ENCODE measurements at places on chromosomes 6 and 20.
A peak's percentile ranks its signal among the peaks of the same experiment; 100 is the strongest.

- H3K36me3 ChIP-seq, result no peaks in the 10 kb centered on the region
- no peaks in the 10 kb centered on the region for H3K27me3 ChIP-seq
- DNase-seq, result no peak
Measured at GRCh38 chr20:50456452-50457324, 53.5 kb upstream of the PTPN1 start.

GRCh38 chr6:160279850-160280249 is 21.2 kb upstream of the SLC22A2 start:
- no peak overlapping the region for H3K4me3 ChIP-seq
- no peaks in the 10 kb centered on the region for H3K4me1 ChIP-seq
- no peaks in the 10 kb centered on the region for H3K27me3 ChIP-seq
- no peak for DNase-seq
- H3K36me3 ChIP-seq, result no peaks in the 10 kb centered on the region

DNA sequence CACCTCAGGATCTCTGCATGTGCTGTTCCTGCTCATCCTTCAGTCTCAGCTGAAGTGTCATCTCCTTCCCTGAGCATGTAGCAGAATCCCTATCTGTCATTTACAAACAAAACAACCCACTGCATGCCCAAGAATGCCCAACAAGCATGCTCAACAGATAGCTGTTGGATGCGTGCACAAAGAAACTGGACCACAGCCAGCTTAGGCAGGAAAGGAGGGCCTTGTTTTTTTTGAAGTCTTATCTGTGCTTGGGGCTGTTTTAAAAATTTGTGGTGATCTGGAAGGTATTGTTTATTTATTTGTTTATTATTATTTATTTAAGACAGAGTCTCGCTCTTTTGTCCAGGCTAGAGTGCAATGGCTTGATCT is 18.5 kb upstream of the SLC16A10 start:
- H3K4me3 ChIP-seq, result no peak overlapping the region
- DNase-seq, result no peak
- no peaks in the 10 kb centered on the region for H3K4me1 ChIP-seq
- H3K27me3 ChIP-seq, result no peaks in the 10 kb centered on the region

- H3K27me3 ChIP-seq, result no peaks in the 10 kb centered on the region
- DNase-seq, result no peak
- H3K36me3 ChIP-seq, result no peaks in the 10 kb centered on the region
- no peak overlapping the region for H3K27ac ChIP-seq
- H3K4me1 ChIP-seq, result no peaks in the 10 kb centered on the region
Measured at GRCh38 chr6:134714679-134715078, 235.2 kb downstream of the ALDH8A1 start.

GRCh38 chr6:27043244-27043643 is 204.3 kb upstream of the PRSS16 start:
- no peaks in the 10 kb centered on the region for H3K36me3 ChIP-seq
- H3K4me1 ChIP-seq, result no peaks in the 10 kb centered on the region
- no peak for DNase-seq
- no peak overlapping the region for H3K27ac ChIP-seq
- H3K4me3 ChIP-seq, result no peak overlapping the region

GRCh38 chr6:158213925-158214674 is 46.0 kb downstream of the GTF2H5 start:
- no peak overlapping the region for H3K4me3 ChIP-seq
- DNase-seq, result peak; percentile 71
- H3K4me1 ChIP-seq, result no peaks in the 10 kb centered on the region
- no peaks in the 10 kb centered on the region for H3K36me3 ChIP-seq
- no peaks in the 10 kb centered on the region for H3K27me3 ChIP-seq

DNA sequence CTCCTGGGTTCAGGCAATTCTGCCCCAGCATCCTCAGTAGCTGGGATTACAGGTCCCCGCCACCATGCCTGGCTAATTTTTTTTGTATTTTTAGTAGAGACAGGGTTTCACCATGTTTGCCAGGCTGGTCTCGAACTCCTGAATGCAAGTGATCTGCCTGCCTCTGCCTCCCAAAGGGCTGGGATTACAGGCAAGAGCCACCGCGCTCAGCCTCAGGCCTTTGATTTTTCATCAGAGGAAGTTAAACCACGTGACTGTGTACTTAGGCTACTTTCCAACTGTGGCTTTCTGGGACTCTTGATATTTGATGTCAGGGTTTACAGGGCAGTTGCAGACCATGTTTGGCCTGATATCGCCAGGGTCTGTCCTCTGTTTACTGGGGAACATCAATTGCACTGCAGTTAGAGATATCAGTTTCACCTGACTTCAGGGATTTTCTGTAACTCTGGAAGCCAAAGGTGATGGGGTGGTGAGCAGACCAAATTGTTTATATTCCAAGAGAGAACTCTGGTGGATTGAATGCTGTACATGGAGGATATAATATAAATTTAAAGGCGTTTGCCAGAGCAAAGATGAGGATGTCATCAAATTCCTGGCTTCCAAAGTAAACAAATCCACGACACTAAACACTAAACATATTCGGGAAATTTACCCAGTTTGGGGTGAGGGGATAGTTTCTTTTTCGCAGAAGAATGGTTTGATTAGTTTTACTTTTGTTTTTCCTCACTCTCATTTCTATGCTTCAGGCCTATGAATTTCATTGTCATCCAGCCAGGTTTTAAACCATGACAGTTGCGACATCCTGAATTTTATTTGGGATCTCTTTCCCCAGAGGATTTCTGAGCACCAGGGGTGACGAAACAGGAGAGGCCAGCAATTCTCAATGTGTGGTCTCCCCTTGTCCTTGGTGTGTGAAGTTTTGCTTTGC is 4.2 kb downstream of the PSMF1 start:
- H3K27me3 ChIP-seq, result no peaks in the 10 kb centered on the region
- no peak overlapping the region for H3K4me3 ChIP-seq
- peaks cover 23% of the 10 kb centered on the region for H3K4me1 ChIP-seq
- peak; percentile 75 for DNase-seq
- peaks cover 12% of the 10 kb centered on the region for H3K36me3 ChIP-seq

DNA sequence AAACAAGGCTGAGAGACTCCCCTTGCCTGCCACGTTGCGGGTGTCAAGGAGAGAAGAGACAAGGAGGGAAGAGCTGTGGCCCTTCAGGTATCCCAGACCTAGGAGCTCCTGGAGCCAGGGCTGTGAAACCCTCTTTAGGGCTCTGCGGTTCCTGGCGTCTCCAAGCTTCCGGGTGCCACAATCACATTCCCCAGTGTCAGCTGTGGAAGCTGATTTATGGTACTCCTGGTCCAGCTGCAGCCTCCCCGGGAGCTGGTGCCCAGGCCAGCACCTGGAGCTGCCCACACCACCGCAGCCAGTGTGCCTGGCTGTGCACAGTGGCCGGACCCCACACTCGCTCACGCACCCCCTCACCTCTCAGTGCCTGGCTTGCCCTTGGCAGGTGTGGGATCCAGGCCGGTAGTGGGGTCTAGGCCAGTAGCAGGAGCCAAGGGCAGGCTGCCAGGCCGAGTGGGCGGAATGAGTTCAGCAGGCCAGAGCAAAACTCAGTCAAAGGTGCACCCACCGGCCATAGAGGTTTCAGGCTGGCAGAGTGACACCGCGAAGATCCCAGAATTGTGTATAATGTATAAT is 58.9 kb upstream of the L3MBTL3 start:
- H3K36me3 ChIP-seq, result no peaks in the 10 kb centered on the region
- H3K4me3 ChIP-seq, result no peak overlapping the region
- no peaks in the 10 kb centered on the region for H3K27me3 ChIP-seq

DNA sequence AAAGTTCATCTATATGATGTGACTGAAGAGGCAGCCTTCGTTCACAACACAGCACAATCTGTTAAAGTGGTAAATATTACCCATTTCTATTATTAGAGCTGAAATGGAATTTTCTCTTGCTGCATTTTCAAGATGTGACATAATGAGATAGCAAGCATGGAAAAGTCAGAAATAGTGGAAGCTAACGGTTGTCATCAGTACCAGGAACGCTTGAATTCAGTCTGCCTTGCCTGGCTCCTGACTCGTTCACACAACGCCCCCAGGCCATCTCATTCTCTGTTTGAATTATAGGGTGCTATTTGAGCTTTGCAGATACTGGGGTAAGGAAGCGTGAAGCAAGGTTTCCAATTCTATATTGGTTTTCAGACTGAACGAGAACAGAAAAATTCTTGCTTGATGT is 116.5 kb upstream of the MAP3K7 start:
- no peak for DNase-seq
- H3K4me1 ChIP-seq, result no peaks in the 10 kb centered on the region
- H3K27ac ChIP-seq, result no peak overlapping the region
- no peaks in the 10 kb centered on the region for H3K36me3 ChIP-seq
- H3K4me3 ChIP-seq, result no peak overlapping the region
- H3K27me3 ChIP-seq, result no peaks in the 10 kb centered on the region

DNA sequence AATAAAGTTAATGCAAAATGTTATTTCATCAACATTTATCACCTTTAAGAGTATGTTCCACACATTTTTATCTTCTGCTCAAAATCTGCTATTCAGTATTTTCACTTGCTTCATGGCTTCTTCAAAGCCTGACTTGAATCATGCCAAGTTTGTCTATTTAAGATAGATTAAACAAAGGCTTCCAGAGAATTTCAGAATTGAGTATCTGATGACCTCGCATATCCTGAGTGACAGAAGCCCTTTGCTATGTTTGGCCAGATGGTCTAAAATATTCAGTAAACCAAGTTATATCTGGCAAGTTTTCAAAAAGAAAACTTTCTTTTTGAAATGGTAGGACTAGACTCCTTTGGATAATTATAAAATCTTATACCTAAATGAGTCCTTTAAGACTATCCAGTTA is 348.9 kb upstream of the KCNQ5 start:
- H3K36me3 ChIP-seq, result no peaks in the 10 kb centered on the region
- H3K27me3 ChIP-seq, result no peaks in the 10 kb centered on the region
- no peaks in the 10 kb centered on the region for H3K4me1 ChIP-seq
- no peak for DNase-seq
- no peak overlapping the region for H3K27ac ChIP-seq

GRCh38 chr6:5249451-5250122 is 11.2 kb downstream of the LYRM4 start:
- no peaks in the 10 kb centered on the region for H3K27me3 ChIP-seq
- no peak for DNase-seq
- no peak overlapping the region for H3K4me3 ChIP-seq

- H3K27me3 ChIP-seq, result no peaks in the 10 kb centered on the region
- H3K27ac ChIP-seq, result peak overlapping the region; percentile 33
- DNase-seq, result peak; percentile 61
- H3K4me1 ChIP-seq, result peaks cover 5% of the 10 kb centered on the region
Measured at GRCh38 chr6:156883497-156884252, 106.5 kb downstream of the ARID1B start.

DNA sequence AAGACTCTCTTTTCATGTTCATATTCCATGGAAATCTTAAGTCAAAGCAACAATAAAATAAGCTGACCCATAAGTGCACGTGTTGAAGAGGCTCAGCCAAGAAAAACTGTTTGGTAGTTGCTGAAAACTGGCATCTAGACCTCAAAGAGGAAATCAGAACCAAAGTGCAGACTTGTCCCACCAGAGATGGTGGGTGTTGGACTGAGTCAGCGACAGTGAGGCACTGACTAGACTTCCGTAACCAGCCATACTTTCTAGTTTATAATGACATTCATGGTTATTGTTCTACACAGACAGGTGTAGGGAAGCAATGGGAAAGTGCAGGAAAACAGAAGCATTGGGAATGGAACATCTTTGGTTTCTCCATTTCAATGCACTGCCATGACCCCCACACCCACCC is 175.7 kb upstream of the AGPAT4 start:
- H3K4me3 ChIP-seq, result no peak overlapping the region
- DNase-seq, result no peak
- no peak overlapping the region for H3K27ac ChIP-seq

- no peaks in the 10 kb centered on the region for H3K36me3 ChIP-seq
- H3K4me3 ChIP-seq, result no peak overlapping the region
- no peaks in the 10 kb centered on the region for H3K27me3 ChIP-seq
- DNase-seq, result no peak
- H3K4me1 ChIP-seq, result no peaks in the 10 kb centered on the region
Measured at GRCh38 chr6:166697113-166697512, 70.1 kb upstream of the RPS6KA2 start.

GRCh38 chr20:58659841-58660240 is 8.8 kb downstream of the STX16 start:
- H3K27ac ChIP-seq, result no peak overlapping the region
- no peaks in the 10 kb centered on the region for H3K27me3 ChIP-seq
- no peaks in the 10 kb centered on the region for H3K4me1 ChIP-seq
- H3K36me3 ChIP-seq, result no peaks in the 10 kb centered on the region

GRCh38 chr6:3297006-3297405 is 38.3 kb downstream of the PSMG4 start:
- no peak for DNase-seq
- no peaks in the 10 kb centered on the region for H3K27me3 ChIP-seq
- no peaks in the 10 kb centered on the region for H3K36me3 ChIP-seq
- no peak overlapping the region for H3K27ac ChIP-seq

DNA sequence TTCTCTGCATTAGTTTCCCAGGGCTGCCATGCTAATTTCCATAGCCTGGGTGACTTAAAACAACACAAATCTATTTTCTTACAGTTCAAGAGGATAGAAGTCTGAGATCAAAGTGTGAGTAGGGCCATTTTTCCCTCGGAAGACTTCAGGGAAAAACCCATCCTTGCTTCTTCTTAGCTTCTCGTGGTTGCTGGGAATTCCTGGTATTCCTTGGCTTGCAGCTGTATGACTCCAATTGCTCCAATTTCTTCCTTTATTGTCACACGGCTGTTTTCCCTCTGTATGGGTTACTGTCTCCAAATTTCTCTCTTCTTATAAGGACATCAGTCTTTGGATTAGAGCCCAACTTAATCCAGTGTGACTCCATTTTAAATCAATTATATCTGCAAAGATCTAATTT is 128.4 kb upstream of the JAG1 start:
- no peaks in the 10 kb centered on the region for H3K36me3 ChIP-seq
- DNase-seq, result no peak
- H3K27me3 ChIP-seq, result no peaks in the 10 kb centered on the region
- no peaks in the 10 kb centered on the region for H3K4me1 ChIP-seq
- no peak overlapping the region for H3K4me3 ChIP-seq
- no peak overlapping the region for H3K27ac ChIP-seq

DNA sequence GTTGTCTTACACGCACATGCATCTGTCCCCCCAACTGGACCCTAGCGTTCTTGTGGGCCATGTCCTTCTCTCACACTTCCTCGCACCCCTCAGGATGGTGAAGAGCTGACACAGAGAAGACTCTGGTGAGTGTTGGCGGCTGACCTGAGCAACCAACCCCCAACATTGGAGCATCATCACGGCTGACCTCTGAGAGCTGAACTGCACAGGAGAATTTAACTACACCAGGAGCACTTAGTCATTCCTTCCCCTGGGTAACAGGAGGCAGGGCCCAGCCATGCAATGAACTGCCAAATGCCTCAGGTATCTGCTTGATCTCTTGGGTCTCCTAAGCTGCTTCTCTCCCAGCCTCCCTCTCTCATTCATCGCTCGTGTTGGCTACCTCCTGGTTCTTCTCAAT is 88.5 kb downstream of the PSMG4 start:
- no peak for DNase-seq
- no peaks in the 10 kb centered on the region for H3K4me1 ChIP-seq
- H3K4me3 ChIP-seq, result no peak overlapping the region
- H3K36me3 ChIP-seq, result no peaks in the 10 kb centered on the region
- no peak overlapping the region for H3K27ac ChIP-seq
- H3K27me3 ChIP-seq, result no peaks in the 10 kb centered on the region

DNA sequence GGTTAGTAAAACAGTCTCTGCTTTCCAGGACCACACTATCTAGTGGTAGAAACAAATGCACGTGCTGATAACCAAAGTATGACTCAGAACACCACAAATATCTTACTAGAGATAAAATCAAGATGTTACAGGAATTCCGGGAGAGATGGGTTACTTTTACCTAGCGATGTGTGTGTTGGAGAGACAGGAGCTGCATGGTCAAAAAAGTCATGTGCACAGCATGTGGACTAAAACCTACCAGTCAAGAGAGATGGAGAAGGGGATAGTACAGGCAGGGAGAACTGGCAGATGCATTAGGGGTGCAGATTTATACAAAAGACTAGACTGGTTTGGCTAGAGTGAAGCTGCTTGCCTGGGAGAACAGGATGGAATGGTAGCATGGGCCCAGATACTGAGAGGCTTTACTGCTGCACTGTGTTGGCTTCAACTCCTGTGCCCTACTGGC is 75.3 kb upstream of the MRAP2 start:
- no peak overlapping the region for H3K27ac ChIP-seq
- H3K27me3 ChIP-seq, result no peaks in the 10 kb centered on the region
- H3K4me3 ChIP-seq, result no peak overlapping the region
- H3K36me3 ChIP-seq, result no peaks in the 10 kb centered on the region

All from colonic mucosa (tissue), 4 donors.